Nucleus accumbens (tissue), 56 donors: ENCODE measurements at places on chromosomes 5 and 9.
A peak's percentile ranks its signal among the peaks of the same experiment; 100 is the strongest.

- DNase-seq = no peak
Observed at GRCh38 chr5:15499528-15500324, at the start of gene FBXL7. TSS of gene FBXL7 (plus strand) at chr5:15500180.

DNA sequence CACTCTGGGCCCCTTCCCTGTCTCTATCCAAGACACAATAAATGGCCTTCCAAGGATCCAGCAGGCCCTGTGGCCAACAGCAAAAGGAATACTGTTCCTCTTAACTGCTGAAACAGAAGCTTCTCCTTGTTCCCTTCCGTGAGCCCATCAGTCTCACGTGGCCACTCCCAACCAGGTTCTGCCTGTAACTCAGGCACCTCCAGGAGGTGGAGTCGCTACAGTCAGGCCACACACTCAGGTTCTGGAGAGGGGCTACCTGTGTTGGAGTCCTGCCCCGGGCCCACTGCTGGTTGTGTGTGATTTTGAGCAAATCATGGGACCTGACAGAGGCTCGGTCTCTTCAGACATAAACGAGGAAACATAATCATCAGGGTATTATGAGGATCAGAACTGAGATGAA, 10.3 kb downstream of the FAT2 start:
- no peak for DNase-seq

DNA sequence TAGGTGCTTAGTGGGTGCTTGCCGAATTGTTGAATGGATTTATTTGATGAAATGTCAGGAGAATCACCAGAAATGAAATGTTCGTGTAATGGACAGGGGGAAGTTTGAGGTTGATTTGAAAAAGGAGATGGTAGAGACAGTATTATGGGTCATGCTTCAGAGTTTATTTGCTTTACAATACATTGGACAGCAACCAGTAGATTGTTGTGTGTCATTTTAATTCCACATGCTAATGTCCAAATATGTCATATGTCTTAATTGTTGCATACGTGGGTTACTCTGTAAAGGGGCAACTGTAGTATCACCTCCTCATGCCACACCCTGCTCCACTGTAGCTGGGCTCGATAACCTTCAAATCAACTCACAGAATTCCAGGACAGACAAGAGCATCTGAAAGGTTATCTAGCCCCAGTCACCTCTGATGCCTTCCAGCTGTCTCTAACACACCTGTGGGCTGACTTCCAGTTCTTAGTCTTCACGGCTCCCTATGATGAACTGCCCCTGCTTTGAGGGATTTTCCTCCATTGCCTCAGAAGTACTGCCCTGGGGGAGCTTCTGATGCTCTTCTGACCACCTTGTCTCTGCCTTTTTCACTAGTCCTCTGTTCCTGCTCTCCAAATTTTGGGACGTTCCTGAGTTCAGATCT, 1.7 kb downstream of the PDCD1LG2 start:
- DNase-seq = no peak

DNA sequence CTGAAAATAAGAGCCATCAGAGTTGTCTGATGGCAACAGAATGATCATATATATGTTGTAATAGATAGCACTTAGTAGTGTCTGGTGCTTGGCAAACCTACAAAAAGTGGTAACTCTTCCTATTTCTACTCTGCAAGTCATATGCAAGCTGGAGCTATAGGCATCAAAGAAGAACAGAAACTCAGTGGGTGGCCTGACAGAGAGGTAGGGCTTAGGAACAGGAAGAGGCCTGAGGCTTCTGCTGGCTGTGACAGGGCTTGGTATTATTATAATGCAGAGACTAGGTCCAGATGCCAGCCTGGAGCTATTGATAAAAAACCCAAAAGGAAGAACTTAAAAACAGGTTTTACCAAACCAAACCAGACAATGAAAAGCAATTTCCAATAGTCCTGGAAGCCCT, 4.4 kb upstream of the DIAPH1 start:
- no peak for DNase-seq

GRCh38 chr5:73189871-73190376, 16.9 kb downstream of the TMEM174 start:
- no peak for DNase-seq

GRCh38 chr9:38200431-38200830, 131.4 kb upstream of the SHB start:
- peak; percentile 9 for DNase-seq
